ENCODE measurements at places on chromosomes 1 and 21. TPM values are rescaled to one million over a fixed set of nuclear protein-coding genes. Genes with fewer than 3 reads are reported as not detected.

The S100A7A gene
- not detected for total RNA-seq

The ANGPTL1 gene
- total RNA-seq: not detected

The PLEKHA6 gene
- 0.35 TPM for total RNA-seq

The BNIPL gene
- 1.9 TPM for total RNA-seq

The DESI2 gene
- 13.0 TPM for total RNA-seq

The TNFAIP8L2 gene
- total RNA-seq: 59.4 TPM

The KCNA2 gene
- 0.62 TPM for total RNA-seq
